ENCODE measurements at places on chromosomes 5 and 9.

GRCh38 chr5:81397176-81397575 is 3.2 kb upstream of the ACOT12 start:
- no peak for DNase-seq

- DNase-seq, result no peak
Observed at GRCh38 chr9:126709241-126709640, 95.5 kb downstream of the LMX1B start.

- DNase-seq, result no peak
Observed at GRCh38 chr5:113909782-113910181, 396.3 kb downstream of the YTHDC2 start.

DNA sequence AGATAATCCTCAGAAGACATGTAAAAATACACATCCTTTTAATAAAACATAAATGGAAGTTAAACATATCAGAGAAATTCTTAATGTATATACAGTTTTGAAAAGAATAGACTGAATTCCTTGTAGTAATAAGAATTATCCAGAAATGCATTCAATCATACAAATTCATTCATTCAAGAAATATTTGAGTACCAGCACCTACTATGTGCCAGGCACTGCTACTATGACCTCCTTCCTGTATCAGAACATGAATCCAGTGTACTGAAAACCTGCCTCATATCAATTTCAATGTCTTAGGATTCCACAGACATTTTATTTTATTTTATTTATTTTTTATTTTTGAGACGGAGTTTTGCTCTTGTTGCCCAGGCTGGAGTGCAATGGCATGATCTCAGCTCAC is 13.3 kb downstream of the PRKAA1 start:
- no peak for DNase-seq

- DNase-seq, result no peak
Observed at GRCh38 chr9:111969061-111969460, 72.4 kb downstream of the UGCG start.

DNA sequence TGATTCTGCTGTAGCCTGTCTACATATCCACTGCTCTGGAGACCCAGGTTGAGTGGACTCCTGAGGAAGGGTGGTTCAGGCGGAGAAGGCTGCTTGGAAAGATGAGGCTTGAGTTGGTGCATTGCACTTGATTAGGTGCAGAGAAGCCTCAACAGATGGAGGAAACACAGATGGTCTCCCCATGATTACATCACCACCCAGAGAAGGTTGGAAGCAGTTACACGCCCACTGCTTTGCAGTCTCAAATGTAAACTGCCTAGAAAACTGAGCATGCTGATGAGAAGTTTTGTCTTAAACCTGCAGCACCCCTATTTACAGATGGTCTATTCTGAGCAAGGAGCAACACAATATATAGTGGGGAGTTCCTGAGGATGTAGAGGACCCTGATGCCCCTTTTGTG is 266.6 kb downstream of the PIK3R1 start:
- DNase-seq, result no peak

- DNase-seq, result no peak
Observed at GRCh38 chr5:123433596-123433995, 10.4 kb upstream of the CEP120 start.

- no peak for DNase-seq
Observed at GRCh38 chr5:105735704-105736103, 1935.0 kb downstream of the EFNA5 start.

DNA sequence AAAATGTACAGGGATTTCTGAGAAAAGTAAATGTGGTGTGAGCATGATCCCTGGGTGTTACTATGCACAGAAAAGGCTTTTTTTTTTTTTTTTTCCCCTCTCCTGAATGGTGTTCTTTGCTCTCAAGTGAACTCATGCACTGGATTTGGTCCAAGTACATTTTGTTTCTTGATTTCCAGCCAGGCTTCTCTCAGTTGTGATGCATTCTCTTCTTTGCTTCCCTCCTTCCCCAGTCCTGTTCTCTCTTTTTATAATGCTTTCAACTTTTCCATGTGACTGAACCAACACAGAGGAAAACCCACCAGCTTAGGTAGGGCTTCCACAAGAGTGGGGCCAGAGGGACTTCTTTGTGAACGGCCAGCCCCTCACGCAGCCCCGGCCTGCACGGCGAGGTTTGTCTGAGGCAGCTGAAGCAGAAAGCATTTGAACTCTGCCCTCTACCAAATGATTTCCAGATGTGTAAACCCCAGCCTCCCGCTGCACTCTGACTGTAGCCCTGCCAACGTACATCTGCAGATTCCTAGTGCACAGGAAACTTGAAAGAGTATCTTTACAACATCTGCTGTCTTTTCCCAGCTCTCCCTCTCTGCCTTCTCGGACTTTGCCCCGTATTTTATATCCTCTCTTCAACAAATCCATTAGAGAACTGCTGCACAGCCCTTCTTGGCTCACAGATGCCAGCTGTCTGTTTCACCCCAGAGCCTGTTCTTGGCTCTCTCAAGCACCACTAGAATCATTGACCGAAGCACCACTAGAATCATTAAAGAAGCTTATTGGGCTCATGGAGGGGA is 71.8 kb upstream of the CD180 start:
- DNase-seq, result no peak

DNA sequence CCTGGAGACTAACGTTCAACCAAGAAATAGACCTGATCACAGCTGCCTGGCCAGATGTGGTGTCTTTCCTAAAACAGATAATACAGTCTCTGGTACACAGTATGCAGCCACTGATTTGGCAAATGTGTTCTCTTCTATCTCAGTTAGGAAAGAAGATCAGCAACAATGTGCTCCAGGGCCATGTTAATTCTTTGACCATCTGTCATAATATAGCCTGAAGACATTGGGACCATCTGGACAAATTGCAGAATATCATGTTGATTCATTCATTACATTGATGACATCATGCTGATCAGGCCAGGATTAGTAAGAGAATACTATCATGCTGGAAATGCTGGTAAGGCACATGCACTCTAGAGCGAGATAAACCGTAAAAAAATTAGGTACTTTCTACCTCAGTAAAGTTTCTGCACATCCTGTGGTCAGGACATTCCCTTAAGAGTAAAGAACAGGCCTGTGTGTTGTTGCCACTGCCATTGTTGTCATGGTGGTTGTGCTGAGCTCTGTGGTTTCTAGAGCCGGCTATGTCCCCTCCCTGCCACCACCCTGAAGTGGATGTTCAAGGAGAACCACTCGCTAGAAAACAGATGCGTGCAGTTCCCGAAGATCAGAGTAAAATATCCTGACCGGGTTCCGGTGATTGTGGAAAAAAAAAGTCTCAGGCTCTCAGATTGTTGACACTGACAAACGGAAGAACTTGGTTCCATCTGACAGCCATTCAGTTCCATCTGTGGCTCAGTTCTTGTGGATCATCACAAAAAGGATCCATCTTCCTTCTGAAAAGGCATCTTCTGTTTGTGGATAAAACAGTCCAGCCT is 6.4 kb upstream of the JMY start:
- no peak for DNase-seq

Measured in T-cell (primary cell).